ENCODE measurements at places on chromosomes 13 and 19.

- no peak for DNase-seq
These were observed 567.7 kb downstream of the GPC6 start for GRCh38 chr13:93794197-93794885.

GRCh38 chr13:34926508-34926907 lies 15.6 kb upstream of the NBEA start:
- no peak for DNase-seq

GRCh38 chr13:99295488-99296252 lies 11.5 kb downstream of the GPR183 start:
- DNase-seq = no peak

- no peak for DNase-seq
These were observed 79.1 kb upstream of the SPATA13 start for GRCh38 chr13:24081387-24081786.

DNA sequence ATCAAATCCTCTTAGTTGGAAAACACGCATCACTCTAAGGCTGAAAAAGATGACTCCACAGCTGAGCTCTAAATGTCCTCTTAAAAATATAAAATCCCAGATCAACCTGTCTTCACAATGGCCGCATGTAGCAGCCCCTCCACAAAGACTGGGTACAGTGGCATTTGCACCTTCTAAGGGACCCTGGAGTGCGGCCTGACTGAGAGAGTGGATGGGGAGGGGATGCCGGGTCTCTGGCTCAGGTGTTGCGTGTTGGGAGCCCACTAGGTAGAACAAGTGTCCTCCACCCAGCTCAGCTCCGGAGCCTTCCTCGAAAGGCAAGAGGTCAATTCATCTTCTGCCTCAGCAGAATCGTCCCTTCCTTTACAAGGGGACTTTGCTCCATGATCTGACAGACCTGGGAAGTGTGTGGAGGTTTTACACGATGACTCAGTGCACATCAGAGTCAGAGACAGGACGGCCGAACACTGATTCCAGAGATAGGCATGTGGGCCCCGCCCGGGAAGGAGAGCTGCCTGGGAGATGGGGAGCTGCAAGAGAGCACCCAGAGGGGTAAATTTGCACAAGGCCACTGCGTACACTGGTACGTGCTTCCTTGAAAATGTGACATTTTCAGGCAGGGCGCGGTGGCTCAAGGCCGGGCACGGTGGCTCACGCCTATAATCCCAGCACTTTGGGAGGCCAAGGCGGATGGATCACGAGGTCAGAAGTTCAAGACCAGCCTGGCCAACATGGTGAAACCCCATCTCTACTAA lies 23.5 kb upstream of the SLC15A1 start:
- DNase-seq = peak; percentile 41

- no peak for DNase-seq
These were observed 29.9 kb downstream of the RGCC start for GRCh38 chr13:41487222-41487621.

GRCh38 chr13:79448413-79448812 lies 32.5 kb upstream of the NDFIP2 start:
- DNase-seq = no peak

DNA sequence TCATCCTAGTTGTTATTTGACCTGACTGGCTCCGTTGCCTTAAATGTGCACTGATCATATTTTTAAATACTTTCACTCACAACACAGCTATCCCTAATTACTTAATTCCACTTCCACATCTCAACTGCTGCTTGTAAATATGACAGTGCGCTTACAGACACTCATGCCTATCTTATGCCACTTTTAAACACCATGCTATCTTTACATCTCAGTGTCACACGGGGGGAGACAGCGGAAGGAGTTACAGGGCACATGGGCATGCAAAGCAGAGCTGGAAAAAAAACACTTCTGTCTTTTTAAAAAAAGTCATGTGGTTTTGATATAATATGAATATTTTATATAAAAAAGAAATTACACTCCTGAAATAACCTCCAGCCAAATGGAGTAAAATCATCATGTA lies 44.1 kb downstream of the SMAD9 start:
- no peak for DNase-seq

GRCh38 chr13:57552437-57552836 lies 79.1 kb upstream of the PCDH17 start:
- no peak for DNase-seq

DNA sequence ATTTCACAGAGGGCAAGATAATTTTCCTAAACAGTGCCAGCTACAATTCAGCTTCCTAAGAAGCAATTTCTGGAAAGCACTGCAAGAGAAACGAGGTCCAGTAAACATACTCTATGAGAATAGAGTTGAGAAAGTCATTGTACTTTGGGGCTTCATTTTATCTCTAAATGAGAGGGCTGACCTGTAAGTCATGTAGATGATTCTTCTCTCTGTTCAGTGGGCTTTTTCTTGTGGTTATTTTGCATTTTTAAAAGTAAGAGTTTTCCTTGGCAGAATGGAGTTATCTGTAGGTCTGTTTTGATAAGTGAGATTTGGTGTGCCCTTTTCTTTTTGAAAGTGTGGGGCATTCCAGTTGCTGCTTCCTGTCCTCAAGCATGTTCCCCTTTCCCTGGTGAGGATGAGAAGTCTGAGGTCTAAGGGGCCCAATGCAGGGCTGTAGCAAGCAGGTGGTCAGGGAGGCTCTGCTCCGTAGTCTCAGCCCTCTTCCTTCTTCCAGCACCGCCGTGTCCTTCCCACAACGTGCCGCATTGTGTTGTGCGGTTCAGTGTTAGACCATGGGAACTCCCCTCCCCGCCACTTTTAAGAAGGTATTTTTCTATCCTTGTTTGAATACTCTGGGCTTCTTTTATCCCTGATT lies 86.3 kb downstream of the ARHGEF7 start:
- no peak for DNase-seq

DNA sequence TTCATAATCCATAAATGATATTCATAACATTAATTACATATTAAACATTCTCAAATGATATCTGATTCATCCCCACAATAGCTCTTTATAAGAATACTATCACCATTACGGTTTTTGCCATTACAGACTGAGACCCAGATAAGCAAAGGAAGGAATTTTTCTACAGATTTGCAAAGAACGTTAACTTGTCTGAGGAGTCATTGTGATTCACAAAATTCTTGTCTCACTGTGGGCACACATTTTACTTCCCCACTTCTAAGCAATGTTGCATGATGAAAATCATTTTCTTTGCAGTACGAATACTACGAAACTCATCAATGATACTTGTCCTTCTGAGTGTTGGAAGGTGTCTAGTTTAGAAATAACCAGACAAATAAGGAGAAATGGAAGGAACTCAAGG lies 70.1 kb downstream of the NALCN start:
- DNase-seq = no peak

- no peak for DNase-seq
These were observed 447.7 kb downstream of the GPC6 start for GRCh38 chr13:93674337-93674755.

DNA sequence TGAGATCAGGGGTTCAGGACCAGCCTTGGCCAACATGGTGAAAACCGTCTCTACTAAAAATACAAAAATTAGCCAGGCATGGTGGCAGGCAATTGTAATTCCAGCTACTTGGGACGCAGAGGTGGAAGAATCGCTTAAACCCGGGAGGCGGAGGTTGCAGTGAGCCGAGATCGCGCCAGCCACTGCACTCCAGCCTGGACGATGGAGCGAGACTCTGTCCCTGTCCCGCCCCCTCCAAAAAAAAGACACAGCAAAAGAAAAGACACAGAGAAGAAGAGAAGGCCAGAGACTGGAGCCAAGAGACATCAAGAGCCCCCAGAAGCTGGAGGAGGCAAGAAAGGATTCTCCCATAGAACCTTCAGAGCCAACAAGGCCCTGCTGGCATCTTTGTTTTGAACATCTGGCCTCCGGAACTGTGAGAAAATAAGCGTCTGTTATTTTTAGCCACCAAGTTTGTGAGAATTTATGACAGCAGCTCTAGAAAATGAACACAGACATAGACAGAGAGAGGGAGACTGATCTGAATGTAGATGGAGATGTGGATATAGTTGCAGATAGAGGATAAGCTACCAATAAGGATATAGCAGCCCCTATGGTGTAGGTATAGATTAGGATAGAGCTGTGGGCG lies 25.7 kb upstream of the PNMA8B start:
- no peak for DNase-seq

- no peak for DNase-seq
These were observed at the start of gene FKRP for GRCh38 chr19:46745521-46746280. TSS of gene FKRP (plus strand) at chr19:46746057. CDS start at chr19:46755451, 9,394 bp downstream.

- DNase-seq = no peak
These were observed 88.1 kb downstream of the ZDHHC20 start for GRCh38 chr13:21371011-21371410.

- no peak for DNase-seq
These were observed 591 bp downstream of the ZNF823 start for GRCh38 chr19:11737964-11738745.

- DNase-seq = no peak
These were observed 524 bp downstream of the NAA16 start for GRCh38 chr13:41311406-41312175.

- peak; percentile 22 for DNase-seq
These were observed 132.7 kb downstream of the ZDHHC20 start for GRCh38 chr13:21326155-21327031.

DNA sequence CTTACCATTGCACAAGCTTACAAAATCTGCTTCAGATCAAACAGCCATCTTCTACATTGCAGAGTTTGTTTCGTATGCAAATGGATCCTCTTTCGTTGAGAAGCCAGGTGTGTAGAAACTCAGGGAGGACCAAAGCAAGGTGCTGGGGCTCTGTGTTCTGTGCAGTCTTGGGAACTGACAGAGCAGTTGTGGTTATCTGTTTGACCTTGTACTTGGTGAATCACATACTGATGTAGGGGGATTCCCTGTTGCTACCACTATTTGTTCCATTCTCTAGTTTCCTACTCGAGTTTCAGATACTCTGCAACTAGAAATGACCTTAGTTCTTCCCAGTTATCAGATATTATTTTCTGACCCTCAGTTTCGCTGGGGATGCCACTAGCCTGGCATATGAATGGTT lies 95.2 kb upstream of the CLDN10 start:
- DNase-seq = no peak

Measured in GM04503 (cell line).